ENCODE measurements at places on chromosomes 1 and 21.
A peak's percentile ranks its signal among the peaks of the same experiment; 100 is the strongest.

DNA sequence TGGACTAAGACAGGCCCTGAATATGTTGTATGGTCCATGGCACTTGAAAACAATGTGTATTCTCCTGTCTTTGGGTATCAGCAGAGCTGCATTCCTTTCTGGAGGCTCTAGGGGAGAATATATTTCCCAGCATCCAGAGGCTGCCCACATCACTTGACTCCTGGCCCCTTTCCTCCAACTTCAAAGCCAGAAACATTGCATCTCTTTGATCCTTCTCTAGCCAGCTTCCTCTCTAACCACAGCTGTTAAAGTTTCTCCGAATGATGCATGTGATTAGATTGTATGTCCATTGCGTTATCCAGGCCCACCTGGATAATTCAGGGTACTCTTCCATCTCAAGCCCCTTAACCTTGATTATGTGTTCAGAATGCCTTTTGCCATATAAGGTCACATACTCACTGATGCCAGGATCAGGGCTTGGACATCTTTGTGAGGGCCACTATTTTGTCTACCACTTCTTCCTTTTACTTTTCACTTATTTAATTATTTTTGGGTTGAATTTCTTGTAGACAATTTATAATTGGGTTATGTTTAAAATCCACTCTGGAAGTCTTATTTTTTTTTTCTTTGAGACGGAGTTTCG is 5.3 kb downstream of the CHD1L start:
- no peak for DNase-seq

DNA sequence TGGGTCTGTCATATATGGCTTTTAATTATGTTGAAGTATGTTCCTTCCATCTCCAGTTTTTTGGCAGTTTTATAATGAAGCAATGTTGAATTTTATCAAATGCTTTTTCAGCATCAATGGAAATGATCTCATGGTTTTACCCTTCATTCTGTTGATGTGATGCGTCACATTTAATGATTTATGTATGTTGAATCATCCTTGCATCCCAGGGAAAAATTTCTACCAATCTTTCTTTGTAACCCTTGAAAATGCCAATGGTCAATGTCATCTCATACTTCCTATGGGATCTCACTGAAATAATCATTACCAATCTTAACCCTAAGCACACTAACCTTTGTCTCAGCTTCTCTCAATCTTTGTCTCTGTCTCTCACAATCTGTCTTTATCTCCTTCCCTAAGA is 1004.0 kb downstream of the KCNT2 start:
- no peak for DNase-seq

DNA sequence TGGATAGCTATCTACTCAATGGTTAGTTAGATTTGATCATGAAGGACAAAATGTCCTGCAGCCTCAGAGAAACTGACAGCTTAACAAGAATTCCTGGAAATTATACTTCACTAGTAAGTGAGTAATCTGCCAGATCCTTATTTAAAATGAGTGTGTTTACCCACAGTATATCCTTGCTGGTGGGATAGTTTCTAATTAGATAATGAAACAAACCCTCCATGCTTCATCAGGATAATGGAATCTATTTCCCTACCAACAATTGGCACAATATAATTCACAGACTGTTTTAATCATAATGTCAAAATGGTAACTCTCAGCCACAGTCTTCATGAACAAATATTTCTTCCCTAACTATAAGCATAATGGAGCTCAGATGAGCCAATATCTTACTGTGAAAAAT is 239.4 kb upstream of the ST6GALNAC5 start:
- DNase-seq, result no peak

DNA sequence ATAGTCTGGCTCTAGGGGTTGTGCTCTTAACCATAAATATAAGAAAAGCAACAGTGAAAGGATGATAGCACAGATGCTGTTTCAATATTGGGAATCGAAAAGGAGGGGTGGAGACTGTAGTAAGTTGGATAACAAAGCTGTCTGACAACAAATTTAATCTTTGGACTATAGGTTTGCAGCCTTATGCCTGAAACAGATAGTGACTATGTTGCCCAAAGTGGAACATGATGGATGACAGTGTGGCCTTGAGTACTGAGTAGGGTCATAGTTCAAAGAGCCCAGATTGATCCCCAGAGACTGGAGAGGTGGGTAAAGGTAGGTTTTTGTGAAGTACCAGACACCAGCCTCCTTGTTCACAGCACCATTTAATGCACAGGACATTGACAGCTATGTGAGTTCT is 144.0 kb upstream of the PALMD start:
- no peak for DNase-seq

DNA sequence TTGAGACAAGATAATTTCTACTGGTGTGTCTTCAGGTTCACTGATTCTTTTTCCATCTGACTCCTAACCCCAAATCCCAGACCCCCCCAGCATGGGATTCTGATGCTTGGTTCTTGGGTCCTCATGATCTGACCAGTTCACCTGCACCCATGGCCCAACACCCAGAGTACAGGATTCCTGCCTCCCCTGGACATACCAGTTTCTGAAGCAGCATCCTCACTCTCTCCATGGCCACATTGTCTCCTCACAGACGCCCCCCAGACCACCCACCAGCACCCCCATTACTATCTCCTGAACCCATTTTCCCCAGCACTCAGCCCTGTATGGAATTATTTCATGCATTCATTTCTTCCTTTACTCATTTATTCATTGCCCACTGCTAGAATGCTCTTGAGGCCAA is 864 bp upstream of the KRTAP12-3 start:
- DNase-seq, result no peak

DNA sequence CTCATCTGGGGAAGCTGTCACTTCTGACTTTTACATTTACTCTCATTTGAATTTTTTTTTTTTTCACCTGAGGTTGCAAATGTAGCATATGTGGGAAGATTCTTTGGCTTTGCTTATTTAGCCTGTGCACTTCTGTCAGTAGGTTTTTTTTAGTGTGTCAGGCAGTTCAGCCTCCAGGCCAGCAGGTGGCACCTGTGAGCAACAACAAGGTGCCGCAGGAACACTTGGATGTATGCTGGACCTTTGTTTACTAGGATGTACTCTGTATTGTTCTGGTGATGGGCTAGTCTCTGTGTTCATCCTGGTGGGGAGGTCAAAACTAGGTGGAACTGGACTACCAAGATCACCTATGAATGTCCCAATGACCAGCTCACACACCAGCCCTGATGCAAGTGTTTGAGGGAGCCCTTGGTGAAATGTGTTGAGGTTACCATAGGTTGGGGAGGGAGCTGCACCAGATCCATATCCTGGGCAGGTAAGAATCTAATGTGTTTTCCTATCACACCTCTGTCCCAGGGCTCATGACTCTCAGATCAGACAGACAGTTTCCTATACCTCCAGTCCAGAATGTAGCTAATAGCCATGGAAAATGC is 618.2 kb downstream of the BRINP3 start:
- DNase-seq, result peak; percentile 71

- no peak for DNase-seq
Observed at GRCh38 chr1:37308031-37308960, 166.1 kb upstream of the ZC3H12A start.

GRCh38 chr1:56963667-56964066 is 2.1 kb downstream of the C8B start:
- no peak for DNase-seq

DNA sequence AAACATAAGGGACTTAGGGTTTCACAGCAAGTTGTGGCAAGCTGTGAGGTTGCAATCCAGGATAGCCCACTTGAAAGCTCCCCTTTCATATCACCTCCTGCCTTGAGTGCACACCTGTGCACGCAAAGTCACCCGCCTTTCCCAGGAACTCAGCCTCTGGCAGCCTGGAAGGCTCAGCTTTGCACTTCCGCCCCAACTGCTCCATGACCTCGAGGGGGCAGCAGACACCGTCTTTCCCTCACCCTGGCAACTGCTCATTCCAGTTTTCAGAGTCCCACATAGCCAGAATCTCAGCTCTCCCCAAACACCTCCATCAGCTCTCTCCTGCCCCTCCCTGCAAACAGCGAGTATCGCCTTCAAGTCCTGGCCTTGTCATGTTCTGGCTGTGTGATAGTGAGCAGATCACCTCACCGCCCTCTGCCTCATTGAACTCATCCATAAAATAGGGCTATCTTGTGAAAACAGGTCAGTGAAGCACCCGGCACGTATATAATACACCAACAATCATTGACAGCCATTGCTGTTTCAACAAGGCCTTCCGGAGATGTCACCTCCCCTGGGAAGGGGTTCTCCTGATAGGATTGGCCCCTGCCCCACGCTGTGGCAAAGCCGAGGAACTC is 32.2 kb upstream of the EPB41 start:
- DNase-seq, result peak; percentile 98

Data from GM23338 (cell line).